ENCODE measurements at places on chromosomes 12 and 14.

DNA sequence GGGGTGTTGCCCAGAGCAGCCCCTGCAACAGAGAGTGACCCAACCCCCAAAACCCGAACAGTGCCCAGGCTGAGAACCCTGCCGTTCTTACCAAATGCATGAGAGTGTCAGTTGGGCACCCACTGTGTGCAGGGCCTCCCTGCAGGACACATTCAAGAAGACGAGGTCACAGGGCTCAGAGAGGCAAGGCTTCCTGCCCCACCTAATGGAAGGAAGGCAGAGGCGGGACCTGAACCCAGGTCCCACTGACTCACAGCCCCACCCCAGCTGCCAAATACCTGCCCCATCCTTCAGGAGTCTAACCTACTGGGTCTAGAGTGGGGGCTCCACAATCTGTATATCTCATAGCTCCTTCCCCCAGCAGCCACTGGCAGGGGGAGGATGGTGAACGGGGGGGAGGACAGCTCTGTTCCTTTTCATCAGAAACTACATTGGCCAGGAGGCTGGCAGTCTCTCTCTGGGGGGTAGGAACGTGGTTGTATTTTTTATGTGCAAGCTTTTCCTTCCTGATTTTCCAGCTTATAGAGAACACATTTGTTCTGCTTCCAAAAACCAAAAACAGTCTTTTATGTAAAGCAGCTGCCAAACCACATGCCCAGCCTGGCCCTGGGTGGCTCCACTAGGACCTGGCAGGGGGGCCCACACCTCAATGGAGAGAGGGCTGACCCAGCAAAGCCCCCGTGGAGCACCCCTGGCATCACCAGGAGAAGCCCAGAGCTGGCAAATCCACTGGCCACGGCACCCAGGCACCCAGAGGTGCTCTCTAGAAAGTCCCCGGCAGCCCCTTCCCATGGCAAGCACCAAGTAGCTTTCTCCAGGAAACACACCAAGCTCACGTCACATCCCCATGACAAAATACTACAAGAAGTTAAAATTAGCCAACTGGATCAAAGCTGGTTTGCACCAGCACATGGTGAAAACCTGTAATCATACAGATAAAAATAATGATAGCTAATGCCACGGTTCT is 17.0 kb downstream of the NCOR2 start:
- DNase-seq: no peak

GRCh38 chr12:3381059-3382047 is 109.7 kb upstream of the PRMT8 start:
- DNase-seq: no peak

GRCh38 chr12:106110626-106111300 is 28.0 kb downstream of the NUAK1 start:
- no peak for DNase-seq

DNA sequence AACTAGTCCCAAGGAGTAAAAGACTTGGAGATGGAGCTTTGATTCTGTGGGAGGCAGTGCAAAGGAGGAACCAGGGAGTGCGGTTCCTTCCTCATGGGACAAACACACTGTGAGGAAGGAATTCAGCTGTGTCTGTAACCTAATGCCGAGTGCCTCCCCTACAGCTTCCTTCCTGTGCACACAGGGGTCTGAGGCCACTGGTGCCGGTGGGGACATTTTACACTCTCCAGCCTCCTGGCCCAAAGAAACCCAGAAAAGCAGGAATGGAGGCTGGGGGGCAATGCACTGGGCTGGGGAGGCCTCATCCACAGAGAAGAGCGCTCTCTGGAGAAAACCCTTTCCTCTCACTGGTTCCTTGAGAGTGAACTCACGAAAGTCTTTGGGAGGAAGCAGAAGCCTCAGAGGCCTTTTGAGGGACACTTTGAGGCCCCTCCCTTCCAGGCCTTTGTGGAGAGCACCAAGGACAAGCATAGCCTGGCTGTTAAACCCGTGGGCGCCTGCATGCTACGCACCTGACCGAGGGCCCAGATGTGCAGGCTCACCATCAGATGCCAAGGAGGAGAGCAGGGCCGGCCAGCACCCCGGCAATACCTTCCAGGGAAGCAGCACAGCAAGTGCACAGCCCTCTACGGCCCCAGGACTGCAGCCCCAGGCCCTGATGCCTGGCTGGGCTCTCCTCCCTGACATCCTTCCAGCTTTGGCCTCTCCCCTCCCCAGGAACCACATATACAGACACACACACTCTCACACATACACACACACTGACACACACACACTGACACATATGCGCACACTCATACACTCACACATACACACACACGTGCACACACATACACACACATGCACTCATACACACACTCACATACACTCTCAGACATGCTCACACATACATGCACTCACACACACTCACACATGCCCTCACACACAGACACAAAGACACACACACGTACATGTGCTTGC is 52.0 kb downstream of the NFKBIA start:
- no peak for DNase-seq

- no peak for DNase-seq
Observed at GRCh38 chr12:41289501-41289900, 101.4 kb downstream of the PDZRN4 start.

- no peak for DNase-seq
Observed at GRCh38 chr12:96164951-96165811, 29.0 kb upstream of the ELK3 start.

GRCh38 chr12:7512553-7512952 is 9.0 kb upstream of the CD163 start:
- no peak for DNase-seq

- no peak for DNase-seq
Observed at GRCh38 chr14:54529811-54530210, 20.1 kb downstream of the CGRRF1 start.

GRCh38 chr12:56120158-56120846 is 2.2 kb downstream of the ZC3H10 start:
- DNase-seq: no peak

DNA sequence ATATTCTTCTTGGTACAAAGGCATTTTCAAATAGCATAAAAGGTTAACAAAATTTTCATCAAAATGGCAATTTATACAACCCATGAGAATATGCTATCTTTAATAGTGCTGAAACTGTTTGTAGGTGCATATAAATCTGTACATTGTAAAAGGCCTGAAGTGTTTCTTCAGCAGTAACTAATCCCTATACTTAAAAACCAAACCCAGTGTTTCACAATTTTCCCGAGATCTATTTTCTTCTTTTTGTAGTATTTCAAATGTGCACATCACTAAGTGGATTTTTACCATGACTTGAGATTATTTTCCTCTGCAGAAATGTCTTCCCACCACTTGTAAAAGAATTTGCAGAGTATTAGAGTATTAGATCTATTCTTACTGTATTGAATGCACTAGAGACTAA is 76.5 kb downstream of the FERMT2 start:
- no peak for DNase-seq

DNA sequence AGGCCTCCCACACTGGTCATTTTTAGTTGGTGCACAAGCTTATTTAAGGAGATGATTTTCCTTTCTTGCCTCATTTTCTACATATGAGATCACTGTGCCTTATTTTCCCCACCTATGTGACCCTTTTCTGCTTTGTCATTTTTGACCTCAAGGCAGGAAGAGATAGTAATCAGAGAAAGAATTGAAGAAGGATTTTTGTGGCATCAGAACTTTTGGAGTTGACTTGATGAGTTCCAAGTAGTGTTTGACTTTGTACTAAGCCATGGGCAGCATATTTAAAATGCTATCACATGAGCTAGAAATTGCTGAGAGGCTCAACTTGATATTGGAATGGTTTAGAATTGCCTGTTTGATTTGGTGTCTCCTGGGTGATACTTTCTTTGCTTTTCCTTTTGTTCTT is 440.8 kb downstream of the AEBP2 start:
- DNase-seq: no peak

- DNase-seq: peak; percentile 8
Observed at GRCh38 chr12:62934799-62935674, at the start of gene PPM1H. PPM1H (minus strand) TSS chr12:62935150; CDS start chr12:62934736, 414 bp downstream.

DNA sequence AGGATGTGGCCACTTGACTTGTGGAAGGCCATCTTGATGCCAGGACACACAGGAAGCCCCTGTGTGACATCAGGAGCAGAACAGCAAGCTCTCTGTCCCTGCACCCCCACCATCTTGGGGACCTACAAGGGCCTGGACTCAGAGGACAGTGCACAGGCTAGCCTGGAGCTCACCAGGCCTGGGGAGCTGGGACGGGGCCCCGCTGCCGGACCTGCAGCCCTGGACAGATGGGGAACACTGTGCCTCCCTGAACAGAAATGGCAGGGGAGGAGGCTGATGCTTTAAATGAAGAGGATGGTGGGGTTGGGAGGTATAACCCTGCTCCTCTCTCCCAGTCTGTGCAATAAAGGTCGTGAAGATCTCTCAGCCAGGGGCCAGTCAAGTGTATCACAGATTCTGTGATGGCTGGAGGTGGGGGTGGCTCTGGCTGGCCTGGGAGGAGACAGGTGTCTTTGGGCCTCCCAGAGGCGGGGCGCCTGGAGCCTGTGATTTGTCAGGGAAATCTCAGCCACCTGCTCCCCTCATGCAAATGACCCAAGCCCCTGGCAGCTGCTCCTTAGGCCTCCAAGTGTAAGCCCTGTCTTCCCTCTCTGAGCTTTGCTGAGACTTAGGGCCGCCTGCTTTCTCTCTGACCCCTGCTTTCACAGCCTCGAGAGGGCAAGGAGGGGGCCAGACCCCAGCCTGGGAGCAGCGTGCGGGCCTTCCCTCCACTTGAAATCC is 1.1 kb upstream of the GNB3 start:
- no peak for DNase-seq

DNA sequence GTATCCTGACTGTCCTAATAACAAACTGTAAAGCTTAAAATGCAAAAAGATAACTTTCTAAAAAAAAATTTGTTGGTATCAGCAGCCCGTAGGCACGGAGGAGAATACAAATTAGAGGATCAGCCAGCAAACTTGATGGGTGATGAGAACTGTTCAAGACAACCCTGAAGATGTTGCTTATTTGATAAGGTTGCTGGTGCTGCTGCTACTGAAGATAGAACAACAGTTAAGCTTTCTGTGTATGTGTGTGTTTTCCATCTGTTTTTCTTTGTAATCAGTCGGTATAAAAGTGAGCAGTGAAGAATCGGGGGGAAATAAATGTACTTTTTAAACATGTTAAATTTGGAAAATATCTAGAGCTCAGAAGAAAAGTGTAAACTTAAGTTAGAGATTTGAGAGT is 67.4 kb upstream of the POC1B start:
- no peak for DNase-seq

GRCh38 chr12:51937926-51938325 is 13.6 kb upstream of the ACVR1B start:
- no peak for DNase-seq

DNA sequence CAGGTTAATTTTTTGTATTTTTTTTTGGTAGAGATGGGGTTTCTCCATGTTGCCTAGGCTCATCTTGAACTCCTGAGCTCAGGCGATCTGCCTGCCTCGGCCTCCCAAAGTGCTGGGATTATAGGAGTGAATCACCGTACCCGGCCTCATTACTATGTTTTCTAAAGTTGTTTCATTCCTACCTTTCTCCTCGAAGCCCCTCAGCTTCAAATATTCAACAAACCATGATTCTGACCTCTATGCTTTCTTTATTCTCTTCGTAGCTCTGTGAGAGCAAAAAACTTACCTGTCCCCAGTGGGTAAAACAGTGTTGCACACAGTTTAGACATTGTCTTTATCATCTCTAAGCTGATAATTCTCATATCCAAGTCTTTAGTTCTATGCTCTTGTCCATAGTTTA is 26.2 kb upstream of the MDM2 start:
- DNase-seq: no peak

- DNase-seq: no peak
Observed at GRCh38 chr12:79407671-79408622, 282.8 kb downstream of the PAWR start.

- DNase-seq: no peak
Observed at GRCh38 chr12:25985316-25986175, 27.1 kb downstream of the RASSF8 start.

DNA sequence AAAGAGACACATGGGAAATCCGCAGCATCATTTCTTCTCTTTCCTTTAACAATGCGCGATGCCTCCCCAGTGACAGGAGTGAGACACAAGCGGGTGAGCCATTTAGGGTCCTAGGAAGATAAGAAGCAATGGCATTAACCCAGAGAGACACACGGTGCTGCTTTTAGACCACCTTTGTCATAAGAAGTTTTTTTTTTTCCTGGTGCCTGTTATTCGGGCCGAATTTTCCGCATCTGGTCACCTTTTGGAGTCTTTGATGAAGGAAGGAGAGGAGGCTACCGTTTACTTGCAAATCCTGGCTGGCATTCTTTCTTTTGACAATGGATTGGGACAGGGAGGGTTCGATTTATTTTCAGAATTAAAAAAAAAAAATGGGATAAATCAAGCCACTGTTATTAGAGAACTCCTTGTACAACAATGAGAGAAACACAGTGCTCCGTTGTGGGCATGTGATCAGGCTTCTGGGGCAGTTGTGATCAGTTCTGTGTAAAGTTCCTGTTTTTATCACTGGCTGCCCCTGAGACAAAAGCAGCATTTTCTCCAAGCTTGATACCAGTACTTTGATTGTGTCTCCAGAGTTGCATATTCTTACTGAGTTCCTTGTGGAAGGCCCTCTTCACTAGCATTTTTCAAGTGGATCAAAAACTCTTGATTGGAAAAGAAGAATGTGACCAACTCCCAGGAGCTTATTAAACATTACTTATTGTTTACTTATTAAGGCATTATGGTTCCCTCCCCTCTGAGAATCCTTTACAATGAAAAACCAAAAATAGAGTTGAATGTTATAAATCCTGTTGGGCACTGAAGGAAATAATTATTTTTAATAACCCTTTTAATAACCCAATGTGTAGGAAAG is 1.1 kb downstream of the DIP2B start:
- DNase-seq: no peak

DNA sequence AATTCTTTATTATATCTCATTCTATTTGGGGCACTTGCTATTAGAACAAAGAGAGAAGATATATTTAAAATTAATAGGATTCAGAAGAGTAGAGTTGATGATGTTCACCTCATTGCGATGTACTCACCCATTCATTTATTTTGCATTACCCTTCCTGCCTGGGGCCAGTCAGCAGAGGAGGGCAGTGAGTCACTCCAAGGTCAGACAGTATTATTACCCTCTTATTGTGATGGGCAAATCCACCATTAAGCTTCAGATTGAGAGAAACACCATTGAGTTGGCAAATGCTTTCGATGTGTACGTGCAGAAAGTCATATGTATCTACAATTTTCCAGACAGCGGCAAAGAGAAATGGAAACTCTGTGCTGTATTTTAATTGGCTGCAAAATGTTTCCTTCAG is 134.2 kb downstream of the BICD1 start:
- DNase-seq: no peak

Measured in stimulated activated CD8-positive, alpha-beta memory T cell treated with anti-CD3 and anti-CD28 coated beads, Interleukin-2, amount 100 ng/mL, for 48 hours (primary cell).